Stimulated activated CD4-positive, alpha-beta T cell treated with anti-CD3 and anti-CD28 coated beads, Interleukin-2, amount 100 ng/mL, for 48 hours (primary cell): ENCODE measurements at places on chromosomes 4 and X.

DNA sequence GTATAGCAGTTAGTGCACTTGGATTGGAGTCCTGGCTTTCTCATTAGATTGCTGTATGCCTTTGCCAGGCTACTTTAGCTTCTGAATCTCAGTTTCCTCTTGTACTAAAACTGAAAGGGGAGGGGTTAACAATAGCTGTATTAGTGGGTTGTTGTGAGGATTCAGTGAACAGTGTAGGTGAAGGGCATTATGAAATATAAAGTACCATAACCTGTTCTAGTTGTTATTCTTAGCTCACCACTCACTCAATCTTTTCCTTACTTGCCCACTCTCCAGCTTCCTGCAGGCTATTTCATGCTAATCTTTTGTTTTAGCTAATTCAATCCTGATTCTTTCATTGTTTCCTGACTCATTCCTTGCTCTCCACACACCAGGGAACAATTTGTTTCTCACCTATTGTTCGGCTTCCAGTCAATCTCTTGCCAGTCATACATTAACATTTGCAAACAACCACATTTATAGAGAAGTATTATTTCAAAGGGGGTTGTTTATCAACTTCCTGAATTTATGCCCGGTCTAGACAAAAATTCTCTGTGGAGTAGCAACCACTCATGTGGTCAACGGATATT, 50.6 kb upstream of the EDA start:
- no peak for DNase-seq

DNA sequence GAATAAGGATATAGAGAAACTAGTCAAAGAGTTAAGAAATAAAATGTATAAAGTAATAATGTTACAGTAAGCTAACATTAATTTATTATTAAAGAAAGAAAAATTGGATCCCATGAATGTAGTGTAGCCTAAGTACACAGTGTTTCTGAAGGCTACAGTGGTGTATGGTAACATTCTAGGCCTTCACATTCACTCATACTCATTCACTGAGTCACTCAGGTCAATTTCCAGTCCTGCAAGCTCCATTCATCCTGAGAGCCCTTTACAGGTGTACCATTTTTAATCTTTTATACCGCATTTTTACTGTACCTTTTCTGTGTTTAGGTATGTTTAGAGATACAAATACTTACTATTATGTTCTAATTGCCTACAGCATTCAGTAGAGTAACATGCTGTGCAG, 120.6 kb upstream of the AGA start:
- no peak for DNase-seq

DNA sequence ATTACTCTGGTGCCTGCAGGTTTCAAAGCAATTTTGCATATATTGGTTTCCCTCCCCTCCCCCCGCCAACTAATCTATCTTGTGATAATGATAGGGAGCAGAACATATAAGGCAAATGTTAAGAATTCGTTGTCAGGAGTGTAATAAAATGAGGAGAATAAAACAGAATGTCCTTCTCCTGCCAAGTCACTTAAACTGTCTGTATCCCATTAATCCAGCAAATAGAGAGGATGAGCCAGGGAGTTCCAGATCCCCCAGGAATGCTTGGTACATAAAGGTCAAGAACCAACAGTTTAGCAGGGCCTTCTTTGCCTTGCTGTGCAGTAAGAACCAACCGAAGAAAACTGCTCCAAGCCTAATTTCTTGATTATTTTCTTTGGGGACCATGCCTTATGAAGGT, 141.4 kb downstream of the AMELX start:
- DNase-seq, result no peak

- DNase-seq, result no peak
Measured at GRCh38 chrX:65671966-65672365, 4.5 kb downstream of the MSN start.

GRCh38 chr4:99090481-99091215, 2.1 kb upstream of the ADH5 start:
- DNase-seq, result no peak

DNA sequence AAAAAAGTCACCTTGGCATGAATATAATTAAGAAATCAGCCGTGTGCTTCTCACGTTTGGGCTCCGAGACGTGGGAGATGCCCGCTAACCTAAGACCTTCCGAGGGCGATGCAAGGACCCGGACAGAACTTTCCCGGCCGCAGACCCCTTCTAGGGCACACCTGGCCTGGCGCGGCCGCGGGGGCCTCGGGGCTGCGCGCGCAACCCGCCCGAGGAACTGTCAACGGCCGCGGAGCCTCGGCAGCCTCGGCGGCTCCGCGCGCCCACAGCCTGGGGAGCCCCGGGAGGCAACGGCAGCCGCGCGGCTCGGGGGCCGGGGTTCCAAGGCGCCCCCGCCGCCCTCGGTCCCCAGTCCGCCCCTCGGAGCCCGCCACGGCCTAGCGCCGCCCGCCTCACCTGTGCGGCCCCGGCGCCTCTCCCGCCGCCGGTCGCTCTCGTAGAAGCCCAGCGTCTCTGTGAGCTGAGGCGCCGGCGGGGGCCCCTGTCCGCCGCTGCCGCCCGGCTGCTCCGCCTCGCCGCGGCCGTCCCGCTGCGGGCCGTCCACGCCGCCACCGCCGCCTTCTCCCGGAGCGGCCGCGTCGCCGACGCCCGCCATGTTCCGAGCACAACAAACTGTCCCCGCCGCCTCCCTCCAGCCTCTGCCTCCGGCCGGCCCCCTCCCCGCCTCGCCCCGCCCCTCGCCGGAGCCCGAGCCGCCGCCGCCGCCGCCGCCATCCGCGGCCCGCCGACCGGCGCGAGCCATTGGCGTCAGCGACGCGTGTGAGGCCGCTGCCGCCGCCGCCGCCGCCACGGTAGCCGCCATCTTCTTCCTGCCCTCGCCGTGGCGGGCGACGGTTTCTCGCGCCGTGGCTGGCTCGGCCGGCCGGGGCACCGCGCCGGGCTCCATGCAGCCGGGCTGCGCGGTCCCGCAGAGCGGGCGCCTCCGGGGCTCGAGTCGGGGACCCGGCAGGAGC, at the start of gene TAPT1:
Gene TAPT1 (minus strand): TSS at position 609 of the 953 bp plus-strand sequence. CDS start 14 bp downstream, at position 595.
- peak; percentile 66 for DNase-seq

GRCh38 chrX:53312946-53313727, 31.8 kb upstream of the IQSEC2 start:
- DNase-seq, result peak; percentile 45

DNA sequence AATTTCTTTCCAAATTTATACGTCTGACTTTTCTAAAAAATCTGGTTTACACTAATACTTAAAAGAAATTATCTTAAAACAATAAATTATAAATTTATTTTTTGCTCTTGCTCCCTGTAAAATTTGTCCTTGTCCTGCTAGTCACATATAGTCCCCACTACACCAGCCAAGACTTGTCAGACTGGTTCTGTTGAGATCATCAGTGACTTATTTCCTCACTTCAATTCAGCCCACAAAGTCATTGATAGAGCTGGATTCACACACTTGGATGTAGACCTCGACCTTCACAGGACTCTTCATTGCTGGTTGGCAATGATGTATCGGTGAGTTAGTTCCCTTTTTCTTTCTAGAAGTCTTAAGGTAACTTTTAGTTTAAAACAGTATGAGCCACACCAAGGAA, at the start of gene TMPRSS11E:
Gene TMPRSS11E (plus strand): TSS at position 263 of the 400 bp plus-strand sequence. CDS start 50 bp downstream, at position 313.
- DNase-seq, result no peak

DNA sequence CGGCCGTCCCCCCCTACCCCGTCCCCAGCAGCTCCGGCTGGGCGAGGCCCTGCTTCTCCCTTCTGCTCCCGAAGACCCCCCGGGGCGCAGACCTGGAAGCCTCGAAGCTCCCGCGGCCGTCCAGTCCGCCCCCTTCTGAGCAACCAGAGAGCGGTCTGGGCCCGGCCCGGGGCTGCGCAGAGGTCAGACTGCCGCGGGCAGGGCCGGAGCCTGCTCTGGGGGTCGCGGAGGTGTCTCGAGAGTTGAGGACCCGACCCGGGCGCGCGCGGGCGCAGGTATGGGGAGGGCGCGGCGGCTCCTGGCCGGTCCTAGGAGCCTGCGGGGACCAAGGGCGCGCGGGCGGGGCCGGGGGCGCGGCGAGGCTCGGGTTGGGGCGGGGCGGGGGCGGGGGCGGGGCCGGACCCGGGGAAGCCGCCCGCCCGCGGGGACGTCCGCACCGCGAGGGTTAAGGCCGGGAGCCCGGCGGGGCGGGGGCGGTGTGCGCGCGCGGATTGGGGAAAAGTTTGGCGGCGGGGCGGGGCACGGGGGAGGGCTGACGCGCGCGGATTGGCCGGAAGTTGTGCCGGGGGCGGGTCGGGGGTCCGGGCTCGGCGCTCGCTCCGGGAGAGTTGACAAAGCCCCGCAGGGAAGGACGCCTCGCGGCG, at the start of gene FGFRL1:
Gene FGFRL1 (plus strand): TSS at position 605 of the 644 bp plus-strand sequence. CDS start 860 bp downstream, outside the sequence.
- peak; percentile 92 for DNase-seq

GRCh38 chr4:111210595-111210994, 587.7 kb upstream of the PITX2 start:
- DNase-seq, result no peak

DNA sequence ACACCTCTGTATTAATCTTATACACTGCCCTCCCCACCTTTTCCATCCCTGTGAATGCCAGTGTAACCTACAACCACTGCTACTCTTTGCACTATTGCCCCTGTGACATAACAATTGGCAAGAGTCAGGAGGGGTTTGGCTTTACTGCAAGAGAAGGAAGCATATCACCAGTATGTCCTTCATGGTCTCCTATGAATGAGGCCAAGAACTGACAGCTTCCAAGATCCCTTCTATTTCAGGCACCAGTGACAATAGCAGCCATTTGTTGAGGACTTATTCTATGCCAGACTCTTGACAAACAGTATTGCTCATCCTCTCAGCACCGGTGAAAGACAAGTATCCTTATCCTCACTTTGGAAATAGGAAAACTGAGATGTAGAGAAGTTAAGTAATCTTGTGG, 363.9 kb downstream of the MID1IP1 start:
- DNase-seq, result no peak

DNA sequence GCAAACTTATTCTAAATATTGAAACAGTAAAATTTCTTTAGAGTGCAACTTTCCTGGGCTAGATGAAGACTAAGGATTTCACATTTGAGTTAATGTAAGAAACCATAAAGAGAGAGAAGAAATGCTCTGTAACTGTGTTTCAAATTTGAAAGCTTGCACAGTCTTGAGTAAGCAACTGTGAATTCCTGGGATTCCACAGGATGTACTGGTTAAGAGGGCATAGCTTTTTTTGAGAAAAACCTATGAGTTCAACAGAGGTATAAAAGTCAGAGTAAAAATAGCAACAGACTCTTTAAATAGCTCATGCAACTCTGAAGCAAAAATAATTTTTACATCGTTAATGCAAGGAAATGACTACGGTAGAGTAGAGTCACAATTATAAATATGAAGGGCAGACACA, 25.5 kb downstream of the ZNF330 start:
- no peak for DNase-seq

DNA sequence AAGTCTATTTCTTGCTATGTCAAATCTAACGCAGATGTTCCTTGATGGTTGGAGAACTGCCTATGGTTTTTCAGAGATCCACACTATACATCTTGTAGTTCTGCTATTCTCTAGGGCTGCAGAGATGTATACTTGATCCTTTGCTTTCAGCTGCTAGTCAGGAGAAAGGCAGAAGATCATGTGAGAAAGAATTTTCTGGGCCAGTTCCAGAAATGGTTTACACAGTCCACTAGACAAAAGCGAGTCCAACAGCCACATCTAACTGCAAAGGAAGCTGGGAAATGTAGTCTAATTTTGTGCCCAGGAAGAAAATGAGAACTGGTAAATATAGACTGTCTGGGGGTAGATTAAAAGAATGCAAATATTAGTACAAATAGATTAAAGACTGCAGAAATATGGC, 394.3 kb upstream of the SLIT2 start:
- no peak for DNase-seq

- DNase-seq, result no peak
Measured at GRCh38 chrX:105723966-105724735, 98.2 kb upstream of the NRK start.

- no peak for DNase-seq
Measured at GRCh38 chrX:13716905-13717304, 17.5 kb downstream of the TRAPPC2 start.

DNA sequence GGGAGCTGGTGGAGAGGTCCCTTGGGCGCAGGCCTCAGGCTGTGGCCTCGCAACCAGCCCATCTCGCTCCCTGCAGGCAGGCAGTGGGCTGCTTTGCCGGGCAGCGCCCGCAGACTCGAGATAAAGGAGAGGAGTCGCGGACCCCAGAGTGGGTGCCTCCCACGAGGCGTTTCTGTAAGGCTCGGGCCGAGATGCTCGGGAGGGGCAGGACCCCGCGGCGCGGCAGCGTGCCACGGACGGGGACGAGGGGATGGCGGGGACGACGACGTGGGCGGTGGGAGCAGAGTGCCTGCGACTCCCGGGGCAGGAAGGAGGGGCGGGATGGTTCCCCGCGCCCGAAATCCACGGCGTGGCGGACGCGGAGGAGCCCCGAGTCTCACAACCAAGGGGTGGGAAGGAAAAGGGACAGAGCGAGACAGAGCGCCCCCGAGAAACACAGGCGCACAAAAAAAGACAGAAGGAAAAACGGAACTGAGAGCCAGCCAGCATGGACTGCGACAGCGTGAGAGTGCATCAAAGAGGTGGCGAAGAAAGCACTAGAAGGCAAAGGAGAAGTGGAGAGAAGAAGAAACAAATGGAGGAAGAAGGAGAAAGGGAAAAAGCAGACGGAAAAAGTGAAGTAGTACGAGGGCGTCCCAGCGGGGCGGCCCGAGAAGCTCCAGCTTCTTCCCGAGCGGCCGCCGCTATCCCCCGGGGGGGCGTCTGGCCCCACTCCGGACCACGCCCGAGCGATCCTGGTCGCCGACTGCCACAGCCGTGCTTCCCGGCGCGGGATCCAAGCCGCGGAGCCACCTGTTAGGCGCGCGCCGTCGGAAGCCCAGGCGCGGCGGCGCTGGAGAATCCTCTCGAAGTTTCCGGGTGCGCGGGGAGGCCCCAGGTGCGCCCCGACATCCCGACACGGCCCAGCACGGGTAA, 1.5 kb downstream of the BEND4 start:
- DNase-seq, result no peak

DNA sequence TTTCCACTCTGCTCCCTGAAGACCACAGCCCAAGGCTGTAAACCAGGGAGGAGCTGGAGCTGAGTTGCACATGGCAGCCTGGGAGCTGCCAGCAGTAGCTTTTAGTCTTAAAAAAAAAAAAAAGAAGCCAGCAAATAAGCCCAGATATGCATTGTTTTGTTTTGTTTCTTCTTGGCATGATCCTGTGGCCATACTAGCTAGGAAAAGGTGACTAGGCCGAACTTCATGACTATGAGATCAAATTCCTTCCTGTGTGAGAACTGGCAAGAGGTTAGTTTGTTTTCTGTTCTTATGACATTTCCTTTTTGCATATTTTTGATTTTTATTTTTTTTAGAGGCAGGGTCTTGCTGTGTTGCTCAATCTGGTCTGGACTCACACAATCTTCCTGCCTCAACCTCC, 323.3 kb downstream of the DCTD start:
- no peak for DNase-seq

DNA sequence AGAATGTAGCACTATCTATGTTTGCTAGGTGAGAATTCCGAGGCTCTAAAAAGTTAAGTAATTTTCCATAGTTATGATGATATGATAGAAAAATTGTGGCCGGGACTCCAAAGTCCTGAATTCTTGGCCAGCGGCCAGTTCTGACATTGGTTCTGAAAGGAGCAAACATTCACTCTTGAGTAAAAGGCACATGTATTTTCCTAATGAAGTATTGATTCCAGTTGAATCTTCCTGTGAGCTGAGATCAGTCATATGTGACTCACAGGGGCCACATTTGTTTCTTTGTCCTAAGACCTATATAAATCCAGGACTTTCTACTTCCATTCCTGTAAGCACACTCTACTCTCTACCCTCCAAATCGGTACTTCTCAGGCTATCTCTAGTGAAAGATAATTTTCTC, 349.9 kb downstream of the BMPR1B start:
- DNase-seq, result no peak
